Heart left ventricle (tissue), 16 donors: ENCODE measurements at places on chromosomes 12 and 14. TPM values are rescaled to one million over a fixed set of nuclear protein-coding genes. Genes with fewer than 3 reads are reported as not detected.

DNA sequence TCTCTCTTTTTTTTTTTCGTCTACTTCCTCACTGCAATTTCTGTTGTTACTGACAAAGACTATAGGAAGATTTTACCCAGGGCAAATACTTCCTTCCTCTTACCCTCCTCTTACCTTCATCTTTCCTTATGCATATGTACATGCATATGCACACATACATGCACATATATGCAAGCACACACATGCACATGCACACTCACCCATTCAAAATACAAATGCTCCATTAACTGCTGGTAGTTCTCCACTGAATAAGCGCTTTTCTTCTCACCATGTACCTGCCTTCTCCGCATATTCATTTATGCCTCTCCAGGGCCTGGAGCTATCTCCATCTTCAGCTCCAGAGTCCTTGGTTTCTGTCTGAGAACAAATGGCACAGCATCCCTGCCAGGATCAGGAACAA, 632 bp downstream of the C12orf54 start:
- H3K4me1 ChIP-seq, result no peaks in the 10 kb centered on the region
- H3K36me3 ChIP-seq, result no peaks in the 10 kb centered on the region
- H3K27me3 ChIP-seq, result no peaks in the 10 kb centered on the region

CLMN gene
- polyA plus RNA-seq, result 4.3 TPM

GLIPR1L1 gene
- not detected for polyA plus RNA-seq

- DNase-seq, result no peak
- no peaks in the 10 kb centered on the region for H3K27me3 ChIP-seq
- peaks cover 4% of the 10 kb centered on the region for H3K4me1 ChIP-seq
- no peaks in the 10 kb centered on the region for H3K36me3 ChIP-seq
Observed at GRCh38 chr12:89947437-89948270, 239.0 kb upstream of the ATP2B1 start.

- no peak overlapping the region for H3K4me3 ChIP-seq
- no peak for DNase-seq
- H3K27ac ChIP-seq, result no peak overlapping the region
- no peaks in the 10 kb centered on the region for H3K27me3 ChIP-seq
- no peaks in the 10 kb centered on the region for H3K4me1 ChIP-seq
Observed at GRCh38 chr12:120489018-120489417, 6.9 kb upstream of the DYNLL1 start.

GPX2 gene
- polyA plus RNA-seq, result 0.26 TPM

DNA sequence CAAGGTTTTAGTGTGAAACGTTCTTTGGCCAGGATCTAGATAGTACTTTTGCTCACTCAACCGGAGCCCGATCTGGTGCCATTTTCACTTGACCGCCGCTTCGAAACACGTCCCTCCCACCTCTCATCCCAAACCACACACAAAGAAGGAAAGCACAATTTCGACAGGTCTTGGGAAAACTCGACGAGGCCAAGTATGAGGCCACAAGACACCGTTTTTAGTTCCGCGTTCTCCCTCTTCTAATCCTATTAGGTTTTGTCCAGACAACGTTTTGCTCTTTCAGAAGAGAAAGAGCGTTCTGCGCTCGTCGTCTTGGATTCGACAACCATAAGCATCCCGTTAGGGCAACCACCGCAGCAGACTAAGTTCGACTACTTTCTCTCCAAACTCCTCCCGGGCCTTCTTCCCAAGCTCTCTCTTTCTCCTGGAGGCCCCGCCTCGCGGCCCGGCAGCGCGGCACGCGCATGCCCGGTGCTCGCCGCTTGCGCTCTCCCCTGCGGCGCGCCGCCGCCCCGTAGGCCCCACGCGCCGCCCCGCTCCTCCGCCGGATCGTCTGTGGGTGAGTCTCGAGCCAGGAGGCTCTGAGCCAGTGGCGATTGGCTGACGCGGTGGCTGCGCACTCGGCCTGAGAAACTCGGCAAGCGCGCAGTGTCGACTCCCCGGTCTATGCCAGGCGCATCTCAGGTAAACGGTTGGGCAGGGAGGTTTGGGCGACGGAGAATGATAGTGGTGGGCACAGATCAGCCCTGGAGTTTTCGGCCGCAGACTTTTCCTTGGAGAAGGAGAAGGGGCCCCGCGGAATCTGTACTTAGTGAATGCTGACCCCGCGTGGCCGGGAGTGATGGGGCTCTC, at the start of gene MIPOL1:
TSS of gene MIPOL1 (plus strand) at position 517 of the 852 bp plus-strand sequence. CDS start 49,952 bp downstream, outside the sequence.
- H3K27me3 ChIP-seq, result no peaks in the 10 kb centered on the region
- DNase-seq, result peak; percentile 90
- peak within 1 kb of the TSS; percentile 91 for H3K27ac ChIP-seq
- H3K36me3 ChIP-seq, result no peaks in the 10 kb centered on the region
- no peaks in the 10 kb centered on the region for H3K4me1 ChIP-seq

GALNT8 gene
- 0.88 TPM for polyA plus RNA-seq

DNA sequence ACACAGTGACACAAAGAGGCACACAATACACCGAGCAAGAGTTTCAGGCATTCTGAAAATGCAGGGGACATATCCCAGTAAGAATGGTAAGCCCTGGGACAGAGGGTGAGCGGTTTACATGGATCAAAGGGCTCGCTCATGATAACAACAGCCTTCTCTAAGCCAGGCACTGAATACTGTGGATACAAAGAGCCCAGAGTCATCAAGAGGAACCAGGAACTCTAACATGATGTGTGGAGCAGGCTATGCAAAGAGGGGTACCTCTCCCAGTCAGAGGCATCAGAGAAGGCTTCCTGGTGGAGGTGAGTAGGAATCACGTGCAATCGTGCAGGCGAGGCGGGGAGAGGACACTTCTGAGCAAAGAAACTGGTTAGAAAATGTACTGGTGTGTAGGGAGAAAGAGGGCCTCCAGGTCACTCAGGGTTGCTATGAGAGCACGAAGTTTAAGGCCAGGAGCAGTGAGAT, 76.9 kb upstream of the EEA1 start:
- no peak for DNase-seq
- H3K4me1 ChIP-seq, result peaks cover 3% of the 10 kb centered on the region
- H3K27ac ChIP-seq, result no peak overlapping the region
- H3K4me3 ChIP-seq, result no peak overlapping the region
- H3K27me3 ChIP-seq, result no peaks in the 10 kb centered on the region
- H3K36me3 ChIP-seq, result no peaks in the 10 kb centered on the region

GLIPR1L2 gene
- 1.2 TPM for polyA plus RNA-seq

GRCh38 chr12:91210618-91211017, 28.0 kb upstream of the DCN start:
- no peak overlapping the region for H3K27ac ChIP-seq
- no peak overlapping the region for H3K4me3 ChIP-seq
- no peaks in the 10 kb centered on the region for H3K36me3 ChIP-seq
- H3K4me1 ChIP-seq, result no peaks in the 10 kb centered on the region

ALG10 gene
- 3.8 TPM for polyA plus RNA-seq

- DNase-seq, result no peak
- H3K27ac ChIP-seq, result no peak overlapping the region
- H3K36me3 ChIP-seq, result no peaks in the 10 kb centered on the region
- no peak overlapping the region for H3K4me3 ChIP-seq
- H3K4me1 ChIP-seq, result peaks cover 19% of the 10 kb centered on the region
Observed at GRCh38 chr12:22416801-22417200, 82.3 kb upstream of the ST8SIA1 start.

- H3K36me3 ChIP-seq, result no peaks in the 10 kb centered on the region
- peaks cover 64% of the 10 kb centered on the region for H3K27me3 ChIP-seq
- H3K4me1 ChIP-seq, result peaks cover 26% of the 10 kb centered on the region
- peak overlapping the region; percentile 56 for H3K4me3 ChIP-seq
Observed at GRCh38 chr12:107319533-107320032, 226.2 kb upstream of the CRY1 start.

DNA sequence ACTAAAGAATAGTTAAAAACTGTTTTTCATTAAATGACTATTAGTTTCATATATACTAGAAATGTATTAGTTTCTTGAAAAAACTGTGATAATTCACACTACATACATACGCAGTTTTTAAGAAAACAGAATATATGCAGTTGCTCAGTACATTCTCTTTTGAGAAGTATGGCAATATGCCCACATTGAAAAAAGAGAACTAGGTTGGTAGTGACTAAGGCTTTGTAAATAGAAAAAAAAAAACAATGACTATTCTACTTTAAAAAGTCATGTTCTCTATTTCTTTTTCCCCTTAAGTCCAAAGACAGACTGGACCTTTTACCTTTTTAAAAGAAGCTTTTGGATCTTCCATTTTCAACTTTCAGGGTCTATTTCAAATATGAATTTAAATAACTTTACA, 25.0 kb downstream of the SNX6 start:
- H3K36me3 ChIP-seq, result peaks cover 100% of the 10 kb centered on the region
- H3K27me3 ChIP-seq, result no peaks in the 10 kb centered on the region
- H3K4me3 ChIP-seq, result no peak overlapping the region
- no peak overlapping the region for H3K27ac ChIP-seq
- no peak for DNase-seq

DNA sequence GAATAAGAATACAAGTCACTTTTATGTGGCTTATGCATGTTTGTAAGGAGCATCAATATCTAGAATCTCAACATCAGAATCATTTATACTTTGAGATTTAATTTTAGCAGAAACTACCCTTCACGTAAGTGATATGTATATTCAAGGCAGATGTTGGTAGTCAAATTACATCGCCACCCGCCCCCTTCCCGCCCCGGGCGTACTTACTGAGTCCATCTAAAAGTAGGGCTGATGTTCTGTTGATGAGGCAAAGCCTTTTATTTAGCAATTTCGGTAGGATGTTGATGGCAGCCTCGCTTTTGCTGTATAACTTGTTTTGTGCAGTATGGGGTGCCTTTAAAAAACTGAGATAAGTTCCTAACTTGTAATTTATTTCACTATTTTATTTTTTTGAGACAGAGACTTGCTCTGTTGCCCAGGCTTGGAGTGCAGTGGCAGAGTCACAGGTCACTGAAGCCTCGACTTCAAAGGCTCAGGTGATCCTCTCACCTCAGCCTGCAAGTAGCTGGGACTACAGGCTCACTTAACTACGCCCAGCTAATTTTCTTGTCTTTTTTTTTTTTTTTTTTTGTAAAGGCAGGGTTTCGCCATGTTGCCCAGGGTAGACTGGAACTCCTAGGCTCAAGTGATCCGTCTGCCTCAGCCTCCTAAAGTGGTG, 30.8 kb downstream of the KTN1 start:
- no peak for DNase-seq
- no peak overlapping the region for H3K4me3 ChIP-seq
- no peaks in the 10 kb centered on the region for H3K27me3 ChIP-seq
- peaks cover 18% of the 10 kb centered on the region for H3K36me3 ChIP-seq
